ENCODE measurements at places on chromosomes 6 and 20.

GRCh38 chr6:52647199-52647598, 23.7 kb upstream of the TMEM14A start:
- DNase-seq, result no peak

DNA sequence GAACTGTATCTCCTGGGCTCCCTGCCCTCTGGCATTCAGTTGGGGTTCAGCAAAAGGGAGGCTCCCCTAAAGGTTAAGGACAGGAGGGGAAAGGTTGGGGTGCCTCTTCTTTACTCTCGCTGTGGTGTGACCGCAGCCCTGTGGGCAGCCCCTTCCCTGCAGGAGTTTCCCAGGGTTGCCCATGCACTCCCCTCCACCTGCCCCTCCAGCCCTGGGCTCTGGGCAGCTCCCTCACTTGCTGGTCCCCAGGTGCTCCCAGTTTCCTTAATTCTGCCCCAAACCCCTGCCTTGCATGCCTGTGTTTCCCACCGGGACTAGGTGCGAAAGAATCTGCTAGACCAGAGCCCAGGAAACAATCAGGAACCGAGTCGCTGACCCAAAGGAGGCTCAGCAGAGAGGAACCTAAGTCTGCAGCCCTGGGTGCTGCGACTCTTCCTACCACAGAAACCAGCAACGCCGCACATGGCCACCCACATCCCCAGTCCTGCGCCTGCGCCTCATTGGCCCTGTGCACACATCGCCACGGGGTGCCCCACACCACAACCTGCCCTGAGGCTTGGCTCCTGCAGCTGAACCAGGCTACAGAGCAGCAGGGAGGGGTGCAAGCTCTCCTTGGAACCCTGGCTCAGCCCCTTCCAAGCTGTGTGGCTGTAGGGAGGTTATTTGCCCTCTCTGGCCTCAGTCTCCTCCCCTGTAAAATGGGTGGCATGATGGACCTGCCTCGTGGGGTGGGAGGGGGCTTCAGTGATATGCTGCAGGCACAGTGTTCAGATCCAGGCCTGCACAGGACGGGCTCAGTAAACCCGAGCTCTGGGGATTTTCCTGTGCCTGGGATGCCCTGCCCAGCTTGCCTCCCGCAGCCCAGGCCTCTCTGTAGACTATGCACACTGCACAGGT, 487.6 kb downstream of the PREX1 start:
- DNase-seq, result no peak

- DNase-seq, result no peak
Observed at GRCh38 chr6:159117563-159117962, 51.6 kb upstream of the FNDC1 start.

GRCh38 chr20:45649312-45649863, 18.3 kb upstream of the WFDC9 start:
- DNase-seq, result no peak

DNA sequence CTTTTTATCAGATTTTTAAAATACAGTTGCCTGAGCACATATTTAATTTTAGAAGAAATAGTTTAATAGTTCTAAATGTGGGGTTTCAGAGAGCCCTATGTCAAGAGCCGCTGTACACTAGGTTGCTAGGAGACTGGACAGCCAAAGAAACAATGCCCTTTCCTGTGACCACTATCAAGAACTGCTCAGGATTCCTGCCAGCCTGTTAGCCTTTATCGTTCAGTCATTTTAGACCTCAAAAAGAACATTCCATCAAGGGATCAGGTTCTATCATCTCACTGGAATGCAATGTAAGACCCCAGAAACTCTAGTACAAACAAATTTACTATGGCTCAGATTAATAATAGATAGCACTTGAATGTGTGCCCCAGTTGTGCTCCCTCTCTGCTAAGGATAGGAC, 181.2 kb upstream of the CCN2 start:
- DNase-seq, result no peak

DNA sequence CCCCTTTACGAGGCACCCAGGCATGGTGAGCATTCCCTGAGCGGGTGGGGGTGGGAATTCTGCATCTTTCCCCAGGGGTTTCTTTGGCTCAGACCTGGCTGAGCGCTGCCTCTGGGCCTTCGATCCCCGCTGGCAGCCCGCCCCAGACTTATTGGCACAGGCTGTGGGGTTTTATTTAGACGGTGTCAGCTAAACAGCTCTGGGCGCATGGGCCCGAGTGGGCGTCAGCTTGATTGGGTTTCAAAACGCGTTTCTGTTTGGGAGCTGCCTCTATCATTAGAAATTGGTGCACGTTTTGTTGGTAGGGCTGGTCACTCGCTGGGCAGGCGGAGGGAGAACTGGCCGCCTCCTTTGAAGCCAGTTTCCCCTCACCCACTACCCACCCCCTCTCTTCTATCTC, 21.0 kb downstream of the PMEPA1 start:
- DNase-seq, result no peak

DNA sequence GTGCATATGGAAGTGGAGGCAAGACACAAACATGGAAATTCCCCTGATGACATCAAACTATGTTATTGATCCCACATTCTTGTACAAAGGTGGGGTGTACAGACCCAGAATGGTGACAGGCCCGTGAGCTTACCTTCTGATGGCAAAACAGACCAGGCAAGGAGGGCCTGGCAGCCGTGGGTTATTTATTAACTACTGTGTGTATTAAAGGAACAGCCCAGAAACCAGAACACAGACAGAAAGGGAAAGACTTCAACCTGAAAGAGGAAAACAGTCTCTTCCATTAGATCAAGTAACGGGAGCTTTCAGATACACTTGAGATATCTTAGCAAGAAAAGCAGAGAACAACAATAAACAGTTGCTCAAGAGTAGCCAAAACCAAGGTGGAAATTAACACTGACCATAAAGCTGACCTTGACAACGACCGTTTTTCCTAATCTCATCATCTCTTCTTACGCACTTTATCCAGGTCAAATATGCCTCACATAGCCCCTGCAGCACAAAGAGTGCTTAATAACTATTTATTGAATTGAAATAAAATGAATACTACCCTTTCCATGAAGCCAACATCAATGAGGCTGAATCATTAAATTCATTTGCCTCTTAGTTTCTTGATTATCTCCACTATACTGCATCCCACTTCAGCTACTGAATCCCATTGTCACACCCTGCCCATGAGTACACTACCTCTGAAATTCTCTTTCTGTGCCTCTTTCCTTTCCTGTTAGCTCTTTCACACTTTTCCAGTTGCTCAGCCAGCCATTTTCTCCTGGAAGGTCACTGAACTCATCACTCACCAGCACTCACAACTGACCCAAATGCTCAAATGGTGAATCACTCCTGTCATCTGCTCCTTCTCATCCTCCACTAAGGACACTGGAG, 67.4 kb downstream of the MOXD1 start:
- DNase-seq, result no peak

DNA sequence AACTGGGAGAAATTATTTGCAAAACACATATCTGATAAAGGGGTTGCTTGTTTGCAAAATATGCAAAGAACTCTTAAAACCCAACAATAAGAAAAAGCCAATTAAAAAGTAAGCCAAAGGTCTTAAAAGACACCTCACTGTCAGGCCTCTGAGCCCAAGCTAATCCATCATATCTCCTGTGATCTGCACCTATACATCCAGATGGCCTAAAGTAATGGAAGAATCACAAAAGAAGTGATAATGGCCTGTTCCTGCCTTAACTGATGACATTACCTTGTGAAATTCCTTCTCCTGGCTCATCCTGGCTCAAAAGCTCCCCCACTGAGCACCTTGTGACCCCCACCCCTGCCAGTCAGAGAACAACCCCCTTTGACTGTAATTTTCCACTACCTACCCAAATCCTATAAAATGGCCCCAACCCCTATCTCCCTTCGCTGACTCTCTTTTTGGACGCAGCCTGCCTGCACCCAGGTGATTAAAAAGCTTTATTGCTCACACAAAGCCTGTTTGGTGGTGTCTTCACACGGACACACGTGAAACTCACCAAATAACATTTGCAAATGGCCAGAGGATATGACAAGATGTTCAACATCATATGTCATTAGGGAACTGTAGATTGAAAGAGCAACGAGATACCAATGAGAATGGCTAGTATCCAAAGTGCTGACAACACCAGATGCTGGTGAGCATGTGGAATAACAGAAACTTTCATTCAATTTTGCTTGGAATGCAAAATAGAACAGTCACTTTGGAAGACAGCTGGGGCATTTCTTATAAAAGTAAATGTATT, 565.0 kb upstream of the ADGRB3 start:
- DNase-seq, result no peak

GRCh38 chr6:89580997-89581666, 57.4 kb downstream of the LYRM2 start:
- DNase-seq, result no peak

- no peak for DNase-seq
Observed at GRCh38 chr6:106064142-106064541, 22.0 kb upstream of the PRDM1 start.

- DNase-seq, result no peak
Observed at GRCh38 chr6:112337209-112337638, 9.9 kb upstream of the RFPL4B start.

- DNase-seq, result no peak
Observed at GRCh38 chr20:61593516-61593915, 341.5 kb downstream of the CDH4 start.

Data from activated naive CD4-positive, alpha-beta T cell treated with Interleukin-2 at 50 U/mL for 16 hours (primary cell).